ENCODE measurements at places on chromosomes 6 and 20.

DNA sequence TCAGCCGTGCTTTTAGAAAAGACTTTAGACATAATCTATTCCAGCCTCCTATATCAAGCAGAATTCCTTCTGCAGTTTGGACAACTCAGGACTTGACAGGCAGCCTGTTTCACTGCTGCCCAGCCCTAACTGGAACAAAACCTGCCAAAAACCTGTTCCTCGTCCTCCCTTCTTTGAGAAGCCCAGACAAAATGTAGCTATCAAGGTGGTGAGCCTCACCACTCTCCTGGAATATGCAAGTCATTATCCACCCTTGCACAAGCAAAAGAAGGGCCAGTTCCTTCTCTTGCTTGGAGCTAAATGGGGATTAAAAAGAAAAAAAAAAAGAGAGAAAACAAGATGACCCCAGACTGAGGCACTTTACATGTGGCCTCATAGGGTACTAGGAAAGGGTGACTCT, 64.2 kb downstream of the TFAP2A start:
- DNase-seq = no peak

DNA sequence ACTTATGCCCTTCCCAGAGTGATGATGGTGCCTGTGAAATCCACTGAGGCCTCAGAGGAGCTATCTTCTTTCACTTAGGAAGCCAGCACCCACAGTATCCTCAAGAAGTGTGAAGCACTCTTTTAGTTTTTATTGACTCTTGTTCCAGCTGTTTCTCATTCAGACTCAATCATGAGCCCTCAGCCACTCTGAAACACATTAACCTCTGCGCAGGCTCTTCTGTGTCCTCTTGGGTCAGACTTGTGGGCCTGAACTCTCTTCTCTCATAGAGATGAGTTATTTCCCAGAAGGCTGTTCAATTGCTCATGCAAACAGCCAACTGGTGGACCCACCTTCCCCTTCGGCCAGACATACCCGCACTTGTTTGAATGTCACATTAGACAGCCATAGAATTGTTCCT, 27.8 kb upstream of the PREP start:
- DNase-seq = no peak

DNA sequence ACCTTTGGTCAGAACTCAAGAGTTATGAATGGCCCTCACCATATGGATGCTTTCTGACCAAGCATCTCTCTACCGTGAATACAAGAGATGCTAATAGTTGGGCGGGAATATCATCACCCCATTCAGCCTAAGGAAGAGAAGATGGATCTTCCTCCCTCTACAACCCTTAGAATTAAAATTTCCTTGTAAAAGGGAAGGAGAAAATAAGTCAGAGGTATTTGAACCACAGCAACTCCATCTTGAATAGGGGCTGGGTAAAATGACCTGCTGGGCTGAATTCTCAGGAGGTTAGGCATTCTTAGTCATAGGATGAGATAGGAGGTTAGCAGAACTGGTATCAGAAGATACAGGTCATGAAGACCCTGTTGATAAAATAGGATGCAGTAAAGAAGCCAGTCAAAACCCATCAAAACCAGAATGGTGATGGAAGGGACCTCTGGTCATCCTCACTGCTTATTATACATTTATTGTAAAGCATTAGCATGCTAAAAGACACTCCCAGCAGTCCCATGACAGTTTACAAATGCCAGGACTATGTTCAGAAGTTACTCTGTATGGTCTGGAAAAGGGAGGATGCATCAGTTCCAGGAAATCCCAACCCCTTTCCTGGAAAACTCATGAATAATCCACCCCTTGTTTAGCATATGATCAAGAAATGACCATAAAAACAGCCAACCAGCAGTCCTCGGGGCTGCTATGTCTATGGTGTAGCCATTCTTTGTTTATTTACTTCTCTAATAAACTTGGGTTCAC, 101.2 kb downstream of the DTNBP1 start:
- DNase-seq = no peak

GRCh38 chr6:2876210-2877056, 26.7 kb downstream of the SERPINB9 start:
- DNase-seq = peak; percentile 60

GRCh38 chr20:677957-678356, 2.4 kb upstream of the SCRT2 start:
- DNase-seq = no peak
